SK-MEL-5 (cell line): ENCODE measurements at places on chromosomes 13 and 19. TPM values are rescaled to one million over a fixed set of nuclear protein-coding genes. Genes with fewer than 3 reads are reported as not detected.

HIF3A gene
- not detected in 2 replicates for total RNA-seq

DNA sequence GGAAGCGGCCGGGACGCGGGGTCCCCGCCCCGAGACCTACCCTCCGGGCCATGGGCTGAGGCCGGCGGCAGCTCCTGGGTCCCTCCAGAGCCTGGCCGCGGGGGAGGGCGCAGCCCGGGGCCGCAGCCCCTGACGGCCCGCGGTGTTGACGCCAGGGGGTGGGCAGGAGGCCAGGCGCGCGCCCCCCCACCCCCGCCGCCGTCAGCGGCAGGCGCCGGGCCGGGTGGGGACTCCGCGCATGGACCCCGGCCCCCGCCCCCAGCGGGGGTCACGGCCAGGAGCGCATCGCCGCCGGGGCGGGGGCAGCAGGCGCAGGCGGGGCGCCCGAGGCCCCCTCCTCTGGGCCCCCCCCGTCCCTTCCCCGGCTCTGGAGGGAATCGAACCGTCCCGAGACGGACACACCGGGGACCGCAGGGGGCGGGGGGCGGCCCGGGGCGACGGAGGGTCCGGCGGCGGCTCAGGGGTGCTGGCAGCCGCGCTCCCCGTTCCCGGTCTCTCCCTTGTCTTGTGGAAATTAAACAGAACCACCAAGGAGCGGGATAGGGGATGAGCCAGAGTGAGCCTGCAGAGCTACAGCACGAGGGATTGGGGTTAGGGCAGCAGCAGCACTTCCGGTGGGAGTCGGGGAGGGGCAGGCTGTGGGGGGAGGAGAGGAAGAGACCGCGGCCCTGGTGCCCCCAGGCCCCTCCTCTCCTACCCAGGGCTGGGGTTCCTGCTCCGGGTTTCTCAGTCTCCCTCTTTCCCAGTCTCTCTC, at the start of gene MEIS3:
MEIS3 (minus strand) TSS at position 498 of the 754 bp plus-strand sequence; CDS start at position 52, 446 bp downstream.
- no peak for DNase-seq

GRCh38 chr13:20394506-20394905, 131.2 kb downstream of the CRYL1 start:
- no peak for DNase-seq

- DNase-seq = no peak
These were observed 128.0 kb upstream of the VSTM2B start for GRCh38 chr19:29397748-29398147.

GRCh38 chr13:74074723-74075122, 59.5 kb downstream of the KLF12 start:
- no peak for DNase-seq

DNA sequence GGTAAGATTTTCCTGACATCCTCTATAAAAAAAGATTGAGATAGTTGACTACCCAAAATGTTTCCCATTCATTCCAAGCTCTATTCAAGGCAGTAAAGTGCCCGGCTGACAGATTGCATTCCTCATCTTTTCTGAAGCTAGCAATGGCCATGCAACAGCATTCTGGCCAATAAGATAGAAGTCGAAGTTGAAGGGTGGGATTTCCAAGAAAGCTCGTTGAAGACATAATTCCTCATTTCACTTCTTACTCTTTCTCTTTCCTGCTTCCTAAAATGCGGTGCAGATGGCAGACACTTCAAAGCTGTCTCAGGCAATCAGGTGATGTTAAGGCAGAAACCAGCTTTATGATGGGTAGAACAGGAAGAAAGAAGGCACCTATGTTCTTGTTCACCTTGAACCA, 13.4 kb upstream of the ALOX5AP start:
- no peak for DNase-seq
